Cerebellum (tissue), 4 donors: ENCODE measurements at places on chromosomes 7 and 10. TPM values are rescaled to one million over a fixed set of nuclear protein-coding genes. Genes with fewer than 3 reads are reported as not detected.

The PVRIG gene
- not detected for total RNA-seq

The CCDC172 gene
- total RNA-seq, result not detected

The OR6B1 gene
- not detected for total RNA-seq

The NEUROG3 gene
- not detected for total RNA-seq

The LIPK gene
- total RNA-seq, result not detected

The GSTO2 gene
- 2.2 TPM for total RNA-seq

The EPO gene
- total RNA-seq, result not detected

The SLC13A4 gene
- total RNA-seq, result 2.4 TPM

GRCh38 chr10:89478085-89478738 lies 57.2 kb downstream of the SLC16A12 start:
- DNase-seq, result no peak

DNA sequence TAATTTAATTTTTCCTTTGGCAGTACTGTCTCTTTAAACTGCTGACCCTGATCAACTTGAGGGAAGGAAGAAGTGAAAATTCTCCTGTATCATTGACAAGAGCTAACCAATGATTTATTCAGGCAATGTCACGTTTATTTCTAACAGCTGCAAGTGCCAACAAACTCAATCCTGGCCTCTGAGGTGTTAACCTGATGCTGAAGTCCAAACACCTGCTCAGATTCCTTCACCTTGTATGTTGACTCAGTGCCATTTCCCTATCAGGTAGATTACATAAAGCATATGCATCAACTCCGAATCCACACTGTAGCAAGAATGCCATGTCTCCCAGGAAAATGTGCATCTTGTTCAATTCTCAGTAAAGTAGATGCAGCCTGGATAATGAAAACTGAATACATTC lies 820.0 kb downstream of the XPNPEP1 start:
- DNase-seq, result no peak

GRCh38 chr10:67666416-67667034 lies 29.5 kb downstream of the CTNNA3 start:
- DNase-seq, result peak; percentile 32

DNA sequence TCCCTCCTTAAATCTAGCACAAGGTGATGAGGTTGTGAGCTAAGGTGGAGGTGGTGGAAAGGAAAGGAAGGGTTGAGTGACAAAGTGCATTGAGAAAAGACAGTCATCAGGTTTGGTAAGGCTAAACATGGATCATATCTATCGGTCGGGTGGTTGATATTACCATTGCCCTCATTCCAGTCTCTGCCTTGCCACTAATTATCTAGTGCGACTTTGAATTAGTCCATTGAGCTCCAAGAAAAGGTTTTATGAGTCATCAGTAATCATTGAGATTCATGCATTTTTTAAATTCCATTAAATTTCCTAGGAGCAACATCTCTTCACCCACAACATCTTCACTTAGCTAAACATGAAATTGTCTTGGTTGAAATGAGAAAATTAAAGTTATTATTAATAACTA lies 68.9 kb upstream of the FRMD4A start:
- no peak for DNase-seq

DNA sequence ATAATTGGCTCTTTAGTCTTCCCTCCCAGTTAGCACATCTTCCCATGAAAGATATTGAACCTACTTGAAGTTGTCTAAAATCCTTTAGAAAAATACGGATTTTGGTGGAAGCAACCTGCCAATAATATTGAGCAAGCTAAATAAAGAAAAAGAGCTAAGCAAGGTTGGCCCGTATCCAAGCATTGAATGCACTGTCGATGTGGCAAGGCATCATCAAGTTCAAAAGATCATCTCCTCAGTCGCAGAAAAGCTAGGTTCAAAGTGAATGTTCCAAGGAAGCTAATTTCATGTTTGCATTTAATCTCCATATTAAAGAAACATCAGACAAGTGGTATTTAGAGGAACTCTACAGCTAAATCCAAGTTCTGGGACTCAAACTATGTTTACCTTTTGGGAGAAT lies 206.0 kb downstream of the MTERF1 start:
- DNase-seq, result no peak

DNA sequence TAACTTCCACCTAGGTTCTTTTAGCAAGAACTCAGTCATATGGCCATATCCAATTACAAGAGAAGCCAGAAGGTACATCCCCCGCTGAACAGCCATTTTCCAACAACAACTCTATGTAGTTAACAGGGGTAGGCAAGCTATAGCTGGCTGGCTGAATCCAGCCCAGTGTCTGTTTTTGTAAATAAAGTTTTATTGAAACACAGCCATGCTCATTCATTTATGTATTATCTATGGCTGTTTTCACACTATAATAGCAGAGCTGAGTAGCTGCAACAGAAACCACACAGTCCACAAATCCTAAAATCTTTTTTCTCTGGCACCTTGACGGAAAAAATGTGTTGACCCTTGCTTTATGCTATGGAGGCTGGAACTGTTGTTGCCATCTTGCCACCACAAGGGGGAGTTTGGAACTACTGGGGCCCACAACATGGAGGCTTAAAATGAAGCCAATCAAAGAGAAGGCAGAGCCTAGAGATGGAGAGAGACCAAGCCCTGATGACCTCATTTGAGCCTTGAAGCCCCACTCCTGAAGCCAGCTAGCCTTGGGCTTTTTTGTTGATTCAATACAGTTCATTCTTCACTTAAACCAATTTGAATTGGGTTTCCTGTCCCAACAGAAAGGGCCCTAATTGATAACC lies 33.3 kb upstream of the XPNPEP1 start:
- no peak for DNase-seq

DNA sequence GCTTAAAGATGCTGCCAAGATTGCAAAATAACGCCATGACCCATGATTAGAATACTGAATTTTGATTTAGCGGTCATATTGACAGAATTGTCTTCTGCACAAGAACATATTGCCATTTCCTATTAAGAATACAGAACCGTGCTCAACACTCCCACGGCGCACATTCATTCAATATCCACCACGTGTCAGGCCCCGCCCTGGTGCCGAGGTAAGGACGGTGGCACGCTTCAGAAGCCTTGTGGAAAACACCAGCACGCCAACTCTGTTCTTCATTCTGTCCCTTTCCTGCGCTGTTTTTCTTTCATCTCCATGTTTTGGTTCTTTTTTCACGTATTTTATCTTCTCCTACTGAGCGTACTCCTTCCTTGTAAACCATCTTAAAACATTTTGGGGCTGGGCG lies 189.3 kb downstream of the ZMYND11 start:
- DNase-seq, result no peak

DNA sequence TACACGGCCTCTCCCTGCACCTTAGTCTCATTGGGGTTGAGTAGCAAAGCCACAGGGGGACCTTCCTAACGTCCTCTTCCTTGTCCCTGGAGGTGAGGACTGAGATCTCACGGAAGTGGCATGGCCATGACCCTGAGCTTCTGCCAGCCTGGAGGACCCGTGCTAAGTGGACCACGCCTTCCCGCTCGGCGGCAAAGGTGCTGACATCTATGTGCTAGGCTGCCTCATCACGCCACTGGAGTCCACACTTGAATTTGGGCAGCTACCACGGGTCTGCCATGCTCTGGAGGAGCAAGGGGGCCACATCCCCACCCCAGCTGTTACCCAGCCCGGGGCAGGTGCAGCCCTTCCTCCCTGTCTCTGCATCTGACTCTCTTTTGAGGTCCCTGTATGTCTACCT lies 15.3 kb downstream of the GHRHR start:
- no peak for DNase-seq

DNA sequence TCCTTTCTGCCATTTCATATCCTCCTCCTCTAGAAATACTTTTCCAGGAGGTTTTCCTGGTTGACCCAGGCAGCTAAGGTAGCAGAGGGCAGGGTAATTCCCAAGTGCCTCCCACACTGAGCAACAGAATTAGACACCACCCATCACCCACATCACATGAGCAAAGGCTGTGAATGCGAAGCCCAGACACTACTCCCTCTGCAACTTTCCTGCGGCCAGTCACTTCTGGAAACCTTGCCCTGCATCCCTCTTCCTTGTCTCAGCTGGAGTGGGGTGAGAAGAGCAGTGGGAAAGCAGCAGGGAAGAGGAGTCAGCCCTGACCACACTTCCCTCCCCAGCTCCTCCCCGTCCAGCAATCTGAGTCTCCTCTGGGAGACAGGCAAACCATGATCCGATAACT lies 15.2 kb downstream of the TMEM176B start:
- no peak for DNase-seq

- no peak for DNase-seq
These were observed 39.9 kb downstream of the CALML3 start for GRCh38 chr10:5564537-5565204.

DNA sequence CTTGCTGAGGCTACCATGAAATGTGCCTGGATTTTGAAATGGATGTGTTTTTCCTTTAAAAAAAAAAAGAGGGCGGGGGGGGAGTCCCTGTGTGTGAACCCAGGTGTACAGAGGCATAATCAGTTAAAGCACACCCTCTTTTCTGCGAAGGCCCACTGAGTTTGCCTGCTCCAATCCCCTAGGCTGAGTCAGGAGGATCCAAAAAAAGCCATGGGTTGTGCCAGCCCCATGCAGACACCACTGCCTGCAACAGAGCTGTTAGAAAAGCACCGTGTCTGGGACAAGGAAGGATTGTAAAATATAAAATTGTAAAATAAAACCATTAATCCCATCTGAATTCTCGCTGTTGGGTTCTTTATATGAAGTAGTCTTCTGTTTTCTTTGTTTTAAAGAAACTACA lies 217.9 kb downstream of the ADAM12 start:
- DNase-seq, result no peak

GRCh38 chr10:15789793-15790525 lies 70.2 kb upstream of the ITGA8 start:
- DNase-seq, result no peak

DNA sequence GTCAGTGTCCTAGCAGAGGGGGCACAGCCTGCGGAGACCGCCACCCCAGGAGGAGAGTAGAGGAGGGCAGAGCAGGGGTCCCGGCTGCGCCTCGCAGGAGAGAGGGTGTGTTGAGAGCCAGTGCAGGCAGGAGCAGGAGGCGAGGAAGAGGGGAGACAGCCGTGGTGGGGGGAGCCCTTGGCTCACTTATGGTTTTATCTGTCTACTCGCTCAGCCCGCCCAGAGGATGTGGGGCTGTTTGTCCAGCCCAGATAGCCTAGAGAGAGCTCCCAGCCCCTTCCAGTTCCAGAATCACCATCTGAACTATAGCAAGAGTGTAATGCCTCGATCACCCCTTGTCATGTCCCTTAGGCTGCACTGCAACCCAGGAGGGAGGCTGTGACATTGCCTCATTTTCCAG lies 26.6 kb downstream of the SLC29A3 start:
- no peak for DNase-seq

DNA sequence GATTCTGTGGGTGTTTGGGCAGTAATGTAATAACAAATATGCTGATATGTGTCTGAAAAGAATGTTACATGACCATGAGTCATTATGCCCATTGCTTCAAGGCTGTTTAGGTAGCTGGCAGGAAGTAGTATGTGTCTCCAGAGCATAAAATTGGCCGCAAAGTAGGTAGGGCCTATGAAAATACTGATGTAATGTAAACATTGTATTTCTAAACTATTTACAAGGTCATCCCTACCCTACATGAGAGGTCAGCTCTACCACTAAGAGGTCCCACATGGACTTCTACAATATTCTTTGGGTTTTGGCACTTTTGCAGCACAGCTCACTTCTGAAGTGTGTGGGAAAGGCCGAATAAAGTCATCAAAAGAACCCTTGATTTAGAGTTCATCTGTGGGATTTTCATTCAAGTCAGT lies 301.9 kb downstream of the AHR start:
- no peak for DNase-seq

- no peak for DNase-seq
These were observed 73.2 kb downstream of the SPDYE5 start for GRCh38 chr7:75565132-75565837.

DNA sequence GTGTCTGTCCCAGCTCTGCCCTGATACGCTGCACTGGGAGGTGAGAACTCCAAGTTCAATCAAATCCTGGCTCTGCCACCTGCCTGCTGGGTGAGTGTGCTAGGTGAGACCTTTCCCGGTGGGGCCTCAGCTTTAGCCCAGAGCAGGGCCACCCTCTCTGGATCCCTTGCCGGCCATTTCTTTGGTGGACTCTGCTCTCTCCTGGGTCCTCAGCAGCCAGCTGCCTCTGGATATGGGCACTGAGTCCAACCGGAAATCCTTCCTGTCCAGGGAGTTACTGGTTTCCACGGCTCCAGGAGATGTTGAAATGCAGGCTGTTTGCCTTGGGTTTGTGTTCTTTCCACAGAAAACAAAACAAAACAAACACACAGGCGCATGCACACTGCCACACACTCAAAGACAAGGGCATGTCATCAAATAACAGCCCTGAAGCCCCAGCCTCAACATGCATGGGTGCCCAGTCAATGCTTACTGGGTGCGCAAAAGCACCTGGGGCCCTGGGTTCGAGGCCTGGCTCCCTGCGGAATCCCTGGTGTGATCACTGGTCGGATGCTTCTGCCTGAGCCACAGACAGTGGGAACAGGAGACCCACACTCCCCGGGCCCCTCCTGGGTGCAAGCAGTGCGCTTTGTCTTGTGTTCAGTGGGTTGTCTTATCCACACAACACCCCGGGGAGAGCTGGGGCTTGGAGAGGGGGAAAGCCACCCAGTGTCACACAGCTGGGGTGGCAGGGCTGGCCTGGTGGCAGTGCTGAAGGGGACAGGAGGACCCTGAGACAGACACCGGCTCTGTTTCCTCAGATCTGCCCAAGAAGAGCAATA lies 33.1 kb downstream of the PPIF start:
- no peak for DNase-seq

- DNase-seq, result peak; percentile 45
These were observed 63.3 kb downstream of the MRC1 start for GRCh38 chr10:17872191-17873091.

- no peak for DNase-seq
These were observed 47.3 kb upstream of the VIPR2 start for GRCh38 chr7:159192013-159192412.

DNA sequence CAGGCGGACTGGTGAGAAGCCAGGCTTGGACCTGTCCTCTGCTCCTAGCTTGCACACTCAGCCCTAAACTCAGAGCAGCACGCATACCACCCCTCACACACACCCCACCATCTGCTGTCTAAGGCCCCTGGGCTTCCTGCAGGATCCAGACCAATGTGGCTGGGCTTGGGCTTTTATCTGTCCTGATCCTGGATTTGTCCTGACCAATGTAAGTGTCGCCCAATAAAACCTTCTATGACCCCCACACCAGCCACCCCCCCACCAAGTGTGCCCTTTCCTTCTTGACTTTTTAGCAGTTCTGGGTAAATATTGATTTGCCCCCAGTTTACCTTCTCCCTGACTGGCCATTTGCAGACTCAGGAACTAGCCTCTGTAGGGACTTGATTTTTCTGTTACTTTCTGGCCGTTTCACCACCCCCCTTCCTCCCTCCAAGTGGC lies 1.7 kb upstream of the HOXA13 start:
- no peak for DNase-seq
